ENCODE measurements at places on chromosomes 7 and 10. TPM values are rescaled to one million over a fixed set of nuclear protein-coding genes. Genes with fewer than 3 reads are reported as not detected.
A peak's percentile ranks its signal among the peaks of the same experiment; 100 is the strongest.

- no peak overlapping the region for H3K27ac ChIP-seq
- H3K27me3 ChIP-seq, result no peaks in the 10 kb centered on the region
- no peaks in the 10 kb centered on the region for H3K36me3 ChIP-seq
- no peaks in the 10 kb centered on the region for H3K4me1 ChIP-seq
- no peak for DNase-seq
- no peak overlapping the region for H3K4me3 ChIP-seq
Measured at GRCh38 chr7:14892961-14893360, 9.6 kb downstream of the DGKB start.

GRCh38 chr10:88507404-88507803, 75.7 kb downstream of the RNLS start:
- no peaks in the 10 kb centered on the region for H3K36me3 ChIP-seq
- H3K4me3 ChIP-seq, result no peak overlapping the region
- no peak overlapping the region for H3K27ac ChIP-seq

PIP gene
- not detected for total RNA-seq

DNA sequence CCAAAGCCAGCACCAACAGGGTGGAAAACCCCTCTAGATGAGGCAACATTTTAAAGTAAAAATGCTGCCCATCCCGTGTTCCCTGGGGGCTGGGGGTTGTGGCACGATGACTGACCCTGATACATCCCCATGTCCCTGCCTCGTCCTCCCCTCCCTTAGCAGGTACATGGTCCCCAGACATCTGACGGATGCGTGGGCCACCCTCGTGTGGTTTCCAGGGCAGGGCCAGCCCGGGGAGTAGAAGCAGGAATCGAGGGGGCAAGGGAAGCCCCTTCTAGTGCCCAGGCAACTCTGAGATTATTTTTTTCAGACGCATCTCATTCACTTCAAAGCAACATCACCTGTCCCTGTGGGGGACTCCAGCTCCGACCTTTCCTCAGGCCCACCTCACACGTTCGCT, 3.5 kb downstream of the TMEM130 start:
- peaks cover 6% of the 10 kb centered on the region for H3K27me3 ChIP-seq
- H3K36me3 ChIP-seq, result no peaks in the 10 kb centered on the region
- peaks cover 13% of the 10 kb centered on the region for H3K4me1 ChIP-seq
- DNase-seq, result no peak
- no peak overlapping the region for H3K27ac ChIP-seq

SPDYE16 gene
- 0.26 TPM for total RNA-seq

DNA sequence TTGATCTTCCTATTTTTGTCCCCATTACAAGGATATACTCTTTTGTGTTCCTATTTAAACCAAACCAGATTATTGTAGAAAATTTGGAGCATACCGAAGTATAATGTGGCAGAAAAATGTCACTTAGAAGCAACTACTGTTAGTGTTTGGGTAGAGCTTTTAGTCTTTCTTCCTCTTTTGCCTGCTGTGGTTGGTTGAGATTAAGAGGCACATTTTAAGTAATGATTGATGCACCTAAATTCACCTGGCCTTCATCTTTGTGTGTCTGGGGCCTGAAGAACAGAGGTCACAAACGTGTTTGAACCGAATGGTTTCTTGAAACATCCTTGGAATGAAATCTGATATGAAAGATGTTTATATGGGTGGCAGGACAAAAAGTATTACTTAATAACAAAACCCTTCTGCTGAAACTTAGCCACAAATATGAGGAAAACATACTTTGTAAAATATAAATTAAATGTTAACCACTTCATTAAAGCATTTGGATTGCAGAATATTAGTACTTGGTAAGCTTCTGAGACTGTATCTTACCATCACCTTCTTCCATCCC, 2.6 kb downstream of the BPGM start:
- H3K4me3 ChIP-seq, result no peak overlapping the region
- H3K27ac ChIP-seq, result no peak overlapping the region
- no peaks in the 10 kb centered on the region for H3K27me3 ChIP-seq
- no peaks in the 10 kb centered on the region for H3K36me3 ChIP-seq

TCAF2 gene
- total RNA-seq, result 0.66 TPM

- no peaks in the 10 kb centered on the region for H3K27me3 ChIP-seq
- H3K36me3 ChIP-seq, result no peaks in the 10 kb centered on the region
Measured at GRCh38 chr7:158863611-158864506, 7.5 kb downstream of the DYNC2I1 start.

DNA sequence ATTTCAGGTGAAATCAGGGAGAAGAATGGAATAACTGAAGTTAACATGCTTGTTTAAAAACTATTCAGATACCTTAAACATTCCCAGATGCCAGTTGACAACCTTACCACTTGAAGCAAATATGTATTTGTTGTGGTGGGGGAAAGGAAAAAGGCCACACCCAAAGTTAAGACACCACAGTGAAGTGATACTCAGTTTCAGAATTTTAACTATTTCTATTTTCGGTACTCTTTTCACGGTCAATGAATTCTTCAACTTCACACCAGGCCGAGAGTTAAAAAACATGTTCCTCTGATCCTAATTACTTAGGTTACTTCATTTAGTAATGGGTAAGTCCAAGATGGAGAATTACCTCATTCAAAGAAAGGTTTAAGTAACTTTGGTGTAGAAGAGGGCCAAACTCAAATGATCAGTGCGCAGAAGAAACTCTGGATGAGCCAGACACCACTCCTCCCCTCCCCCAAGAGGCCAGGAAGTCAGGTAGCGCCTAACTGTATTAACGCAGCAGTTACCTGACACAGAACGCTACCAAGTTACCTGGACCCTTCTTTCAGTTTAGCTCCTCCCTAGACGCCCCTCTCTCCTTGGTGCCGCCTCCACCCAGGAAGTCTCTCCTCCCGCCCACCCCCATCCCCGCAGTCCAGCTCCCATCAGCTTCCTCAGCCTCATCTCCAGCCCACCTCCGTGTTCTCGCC, 700 bp downstream of the MTPN start:
- peaks cover 27% of the 10 kb centered on the region for H3K4me1 ChIP-seq
- no peaks in the 10 kb centered on the region for H3K27me3 ChIP-seq
- no peak for DNase-seq
- peak overlapping the region; percentile 90 for H3K4me3 ChIP-seq
- H3K27ac ChIP-seq, result peak overlapping the region; percentile 54
- no peaks in the 10 kb centered on the region for H3K36me3 ChIP-seq

DNA sequence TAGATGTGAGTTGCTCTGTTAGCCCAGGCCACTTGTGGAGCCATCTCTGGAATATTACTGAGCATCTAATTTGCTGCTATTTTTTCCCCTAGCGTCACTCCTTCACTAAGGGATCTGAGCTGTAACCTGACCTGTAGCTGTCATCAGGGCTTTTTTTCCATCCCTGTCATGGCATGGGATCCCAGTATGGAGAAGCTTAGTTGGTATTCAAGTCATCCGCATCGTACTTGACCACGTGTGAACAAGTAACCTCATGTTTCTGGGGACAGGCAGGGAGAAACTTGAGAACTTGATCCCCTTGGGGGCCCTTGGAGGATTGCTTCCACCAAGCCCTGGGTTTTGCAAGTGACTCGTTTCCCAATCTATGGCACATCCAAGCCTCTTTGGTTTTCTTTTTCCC, 474.4 kb upstream of the GALNT17 start:
- no peaks in the 10 kb centered on the region for H3K36me3 ChIP-seq
- DNase-seq, result no peak
- H3K27me3 ChIP-seq, result no peaks in the 10 kb centered on the region
- H3K4me3 ChIP-seq, result no peak overlapping the region
- H3K4me1 ChIP-seq, result no peaks in the 10 kb centered on the region

All from body of pancreas (tissue), 4 donors.